Chondrocyte (in vitro differentiated cells): ENCODE measurements at places on chromosomes 3 and 15. TPM values are rescaled to one million over a fixed set of nuclear protein-coding genes. Genes with fewer than 3 reads are reported as not detected.
A peak's percentile ranks its signal among the peaks of the same experiment; 100 is the strongest.

Gene TEX55
- total RNA-seq: not detected in 3 replicates

Gene EPHB3
- 7.2 to 11.6 TPM (median 7.5 TPM) in 3 replicates for total RNA-seq

Gene A4GNT
- total RNA-seq: not detected in 3 replicates

Gene VGLL3
- total RNA-seq: 170 to 405 TPM (median 177 TPM) in 3 replicates

DNA sequence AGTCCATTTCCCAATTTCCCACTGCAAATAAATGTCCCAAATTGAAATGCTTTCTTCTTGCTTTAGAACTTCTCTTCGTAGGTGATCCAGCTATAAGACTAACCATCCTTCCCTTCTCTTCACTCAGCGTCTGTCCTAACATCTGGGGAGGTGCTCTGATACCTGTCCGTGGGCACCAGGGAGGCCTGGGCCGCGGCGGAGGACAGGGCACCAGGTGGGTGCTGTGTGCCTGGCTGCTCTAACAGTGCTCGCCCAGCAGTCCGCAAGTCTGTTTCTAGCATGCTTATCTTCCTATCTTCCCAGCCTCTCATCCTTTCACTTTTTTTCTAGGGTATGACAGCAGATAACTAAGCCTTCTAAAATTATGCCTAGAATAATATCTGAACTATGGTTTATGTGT is 37.3 kb downstream of the NKIRAS1 start:
- H3K27ac ChIP-seq: no peak overlapping the region
- DNase-seq: no peak
- peaks cover 2% of the 10 kb centered on the region for H3K36me3 ChIP-seq
- H3K27me3 ChIP-seq: no peaks in the 10 kb centered on the region
- H3K4me3 ChIP-seq: no peak overlapping the region

DNA sequence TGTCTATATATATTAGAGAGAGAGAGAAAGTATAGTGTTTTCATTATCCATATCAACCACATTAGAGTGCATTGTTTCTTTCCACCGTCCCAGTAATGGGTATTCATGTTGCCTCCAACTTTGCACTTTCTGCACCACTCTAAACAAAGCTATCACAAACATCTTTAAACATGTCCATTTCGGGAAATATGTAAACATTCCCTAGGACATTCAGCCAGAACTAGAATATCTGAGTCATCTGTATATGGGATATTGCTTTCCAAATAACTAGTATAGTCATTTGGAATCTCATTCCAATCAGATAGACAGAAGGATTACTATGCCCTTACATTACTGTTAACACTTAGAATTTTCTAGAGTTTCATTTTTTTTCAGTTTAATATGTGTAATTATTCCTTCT is 914.9 kb upstream of the EPHA6 start:
- no peak overlapping the region for H3K4me3 ChIP-seq
- H3K27me3 ChIP-seq: no peaks in the 10 kb centered on the region
- DNase-seq: no peak

DNA sequence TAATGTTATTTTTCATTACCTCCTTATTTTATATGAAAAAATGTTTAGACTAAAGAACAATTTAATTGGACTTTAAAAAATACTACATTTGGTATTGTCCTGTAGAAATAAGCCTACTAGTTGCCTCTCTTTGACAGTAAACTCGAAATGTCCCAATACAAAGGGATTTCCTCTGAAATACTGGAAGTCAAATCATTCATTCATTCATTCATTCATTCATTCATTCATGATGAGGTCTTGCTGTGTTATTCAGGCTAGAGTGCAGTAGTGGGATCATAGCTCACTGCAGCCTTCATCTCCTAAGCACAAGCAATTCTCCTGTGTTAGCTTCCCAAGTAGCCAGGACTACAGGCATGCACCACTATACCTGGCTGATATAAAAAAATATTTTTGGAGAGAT is 50.6 kb upstream of the PYGO1 start:
- DNase-seq: no peak
- no peak overlapping the region for H3K27ac ChIP-seq
- H3K4me3 ChIP-seq: no peak overlapping the region

GRCh38 chr3:150216866-150217600 is 191.1 kb upstream of the TSC22D2 start:
- peak overlapping the region; percentile 77 for H3K27ac ChIP-seq
- H3K36me3 ChIP-seq: no peaks in the 10 kb centered on the region
- no peak for DNase-seq
- no peak overlapping the region for H3K4me3 ChIP-seq
- H3K4me1 ChIP-seq: peaks cover 46% of the 10 kb centered on the region

DNA sequence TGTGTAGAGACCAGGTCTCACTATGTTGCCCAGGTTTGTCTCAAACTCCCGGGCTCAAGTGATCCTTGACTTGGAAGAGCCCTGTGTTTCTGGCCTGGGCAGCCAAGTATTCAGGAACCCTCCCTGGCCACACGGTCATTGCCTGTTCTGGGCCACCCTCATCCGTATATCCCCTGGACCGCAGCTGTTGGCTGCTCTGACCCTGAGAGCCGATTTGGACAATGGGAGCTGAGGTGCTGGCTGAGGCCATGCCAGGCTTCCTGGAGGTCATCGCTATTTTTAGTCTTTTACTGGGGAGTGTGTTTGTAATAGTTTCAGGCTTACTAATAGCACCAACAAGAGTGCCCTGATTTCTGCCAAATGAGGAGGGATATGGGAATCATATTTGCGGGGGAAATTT is 60.7 kb downstream of the ADAMTS7 start:
- no peak overlapping the region for H3K27ac ChIP-seq
- no peaks in the 10 kb centered on the region for H3K27me3 ChIP-seq
- H3K4me1 ChIP-seq: peaks cover 22% of the 10 kb centered on the region
- H3K36me3 ChIP-seq: no peaks in the 10 kb centered on the region

DNA sequence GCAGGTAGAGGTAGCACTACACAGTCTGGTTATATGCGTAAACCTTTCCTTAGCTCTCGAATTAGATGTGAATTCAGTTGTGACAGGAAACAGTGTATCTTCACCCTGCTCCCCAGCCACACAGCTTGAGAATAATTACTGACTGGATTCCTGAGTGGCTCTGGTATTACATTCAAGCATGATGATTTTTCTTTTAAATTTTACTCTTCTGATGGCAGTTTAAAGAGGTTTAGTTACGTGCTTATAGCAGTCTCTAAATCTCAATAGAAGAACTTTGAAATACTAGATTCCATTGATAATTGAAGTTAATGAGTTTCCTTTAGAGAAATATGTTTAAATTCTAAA is 98.8 kb downstream of the FNDC3B start:
- peaks cover 13% of the 10 kb centered on the region for H3K36me3 ChIP-seq
- DNase-seq: no peak
- peaks cover 92% of the 10 kb centered on the region for H3K4me1 ChIP-seq
- peak overlapping the region; percentile 99 for H3K27ac ChIP-seq
- H3K27me3 ChIP-seq: no peaks in the 10 kb centered on the region
- no peak overlapping the region for H3K4me3 ChIP-seq

GRCh38 chr3:177096615-177097014 is 100.7 kb downstream of the TBL1XR1 start:
- H3K36me3 ChIP-seq: peaks cover 15% of the 10 kb centered on the region
- H3K27me3 ChIP-seq: no peaks in the 10 kb centered on the region
- DNase-seq: no peak
- no peak overlapping the region for H3K4me3 ChIP-seq
- H3K27ac ChIP-seq: peak overlapping the region; percentile 47

GRCh38 chr3:195207731-195208130 is 63.2 kb downstream of the XXYLT1 start:
- peak overlapping the region; percentile 80 for H3K27ac ChIP-seq
- H3K4me3 ChIP-seq: no peak overlapping the region
- peaks cover 84% of the 10 kb centered on the region for H3K4me1 ChIP-seq
- H3K27me3 ChIP-seq: no peaks in the 10 kb centered on the region
- no peak for DNase-seq

DNA sequence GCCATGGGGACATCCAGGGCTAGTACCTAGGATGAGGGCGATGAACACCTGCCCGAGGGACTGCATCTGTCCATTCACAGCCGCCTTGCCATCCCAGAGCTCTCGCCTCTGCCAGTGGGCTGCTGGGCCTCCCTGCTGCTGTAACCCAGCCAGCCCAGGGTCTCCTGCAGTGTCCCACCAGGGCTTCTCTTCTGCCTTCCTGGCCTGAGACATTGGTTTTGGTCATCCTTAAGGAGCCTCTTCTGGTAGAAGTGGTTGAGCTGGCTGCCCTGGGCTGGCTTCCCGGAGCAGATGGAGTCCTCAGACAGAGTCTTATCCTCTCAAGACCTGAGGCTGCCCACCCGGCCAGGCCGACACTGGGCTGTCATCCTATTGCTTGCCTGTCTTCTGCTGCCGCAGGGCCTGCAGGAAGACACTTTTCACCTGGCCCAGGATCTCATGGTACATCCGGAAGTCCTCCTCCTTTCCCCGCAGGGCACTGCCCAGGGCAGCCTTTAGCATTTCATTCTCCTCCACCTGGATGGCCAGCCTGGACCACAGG is 6.1 kb upstream of the HHATL start:
- H3K27ac ChIP-seq: no peak overlapping the region
- peaks cover 20% of the 10 kb centered on the region for H3K27me3 ChIP-seq
- no peaks in the 10 kb centered on the region for H3K36me3 ChIP-seq
- H3K4me3 ChIP-seq: no peak overlapping the region
- DNase-seq: peak; percentile 89

GRCh38 chr3:184727357-184728009 is 15.6 kb upstream of the MAGEF1 start:
- peaks cover 4% of the 10 kb centered on the region for H3K27me3 ChIP-seq
- H3K27ac ChIP-seq: no peak overlapping the region
- DNase-seq: no peak
- H3K36me3 ChIP-seq: peaks cover 2% of the 10 kb centered on the region
- H3K4me3 ChIP-seq: no peak overlapping the region
- H3K4me1 ChIP-seq: peaks cover 5% of the 10 kb centered on the region

- peaks cover 8% of the 10 kb centered on the region for H3K4me1 ChIP-seq
- DNase-seq: no peak
- H3K4me3 ChIP-seq: peak overlapping the region; percentile 66
- H3K36me3 ChIP-seq: no peaks in the 10 kb centered on the region
- H3K27ac ChIP-seq: no peak overlapping the region
Measured at GRCh38 chr3:74613060-74613459, 1.4 kb downstream of the CNTN3 start.

DNA sequence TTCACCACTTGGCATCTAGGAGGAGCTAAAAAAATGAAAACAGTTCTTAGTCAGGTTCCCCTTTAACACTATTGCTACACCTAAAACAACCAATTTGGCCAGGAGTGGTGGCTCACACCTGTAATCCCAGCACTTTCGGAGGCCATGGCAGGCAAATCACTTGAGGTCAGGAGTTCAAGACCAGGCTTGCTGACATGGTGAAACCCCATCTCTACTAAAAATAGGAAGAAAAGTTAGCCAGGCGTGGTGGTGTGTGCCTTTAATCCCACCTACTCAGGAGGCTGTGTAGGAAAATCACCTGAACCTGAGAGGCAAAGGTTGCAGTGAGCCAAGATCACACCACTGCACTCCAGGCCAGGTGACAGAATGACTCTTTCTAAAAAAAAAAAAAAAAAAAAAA is 124.1 kb downstream of the DGKG start:
- H3K27me3 ChIP-seq: peaks cover 6% of the 10 kb centered on the region
- H3K4me3 ChIP-seq: no peak overlapping the region
- peaks cover 1% of the 10 kb centered on the region for H3K36me3 ChIP-seq
- DNase-seq: no peak

DNA sequence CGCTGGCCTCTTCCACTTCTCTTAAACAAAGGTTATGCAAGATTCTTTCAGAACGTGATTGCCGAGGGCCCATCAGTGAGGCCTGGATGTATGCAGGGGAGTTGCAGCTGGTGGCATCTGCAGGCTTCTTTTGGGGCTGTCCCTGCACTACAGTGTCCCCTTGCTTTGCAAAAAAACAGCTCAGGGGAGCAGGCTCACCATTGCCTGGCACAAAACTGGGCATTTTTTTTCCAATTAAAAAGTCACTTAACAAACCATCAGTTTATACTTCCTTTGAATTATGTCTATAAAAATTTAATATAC is 148.6 kb downstream of the ATP10A start:
- no peak overlapping the region for H3K27ac ChIP-seq
- peaks cover 41% of the 10 kb centered on the region for H3K36me3 ChIP-seq
- H3K4me1 ChIP-seq: peaks cover 38% of the 10 kb centered on the region
- H3K27me3 ChIP-seq: no peaks in the 10 kb centered on the region

GRCh38 chr15:29208352-29208751 is 61.3 kb downstream of the NSMCE3 start:
- H3K27ac ChIP-seq: no peak overlapping the region
- H3K4me1 ChIP-seq: peaks cover 6% of the 10 kb centered on the region
- DNase-seq: no peak
- peaks cover 2% of the 10 kb centered on the region for H3K36me3 ChIP-seq
- H3K27me3 ChIP-seq: peaks cover 29% of the 10 kb centered on the region
- H3K4me3 ChIP-seq: no peak overlapping the region

GRCh38 chr3:31043184-31043819 is 148.8 kb upstream of the GADL1 start:
- H3K4me3 ChIP-seq: no peak overlapping the region
- H3K27me3 ChIP-seq: no peaks in the 10 kb centered on the region
- no peak for DNase-seq
- H3K36me3 ChIP-seq: peaks cover 4% of the 10 kb centered on the region

- H3K4me3 ChIP-seq: no peak overlapping the region
- H3K36me3 ChIP-seq: no peaks in the 10 kb centered on the region
- no peak for DNase-seq
- peaks cover 15% of the 10 kb centered on the region for H3K4me1 ChIP-seq
- no peak overlapping the region for H3K27ac ChIP-seq
Measured at GRCh38 chr3:66153481-66154443, 67.0 kb upstream of the SLC25A26 start.
